ENCODE measurements at places on chromosomes 6 and 20.

DNA sequence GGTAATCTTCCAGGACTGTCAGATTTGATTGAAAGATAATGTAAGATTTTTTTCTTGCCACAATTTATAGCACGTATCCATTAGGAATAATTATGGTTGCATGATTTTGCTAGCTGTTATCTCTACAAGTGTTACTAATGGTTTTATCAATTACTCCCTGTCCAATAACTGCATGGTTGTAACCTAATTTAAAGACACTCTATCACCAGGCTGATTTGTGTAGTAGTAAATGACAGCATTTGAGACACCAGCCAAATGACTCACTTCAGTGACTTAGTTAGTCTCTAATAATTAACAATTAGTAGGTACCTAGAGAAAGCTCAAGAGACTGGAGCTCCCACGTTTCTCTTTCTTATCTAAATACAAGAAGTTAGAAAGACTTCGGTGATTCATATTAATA is 453.8 kb upstream of the POU3F2 start:
- no peak overlapping the region for H3K27ac ChIP-seq
- H3K4me3 ChIP-seq = no peak overlapping the region
- H3K4me1 ChIP-seq = no peaks in the 10 kb centered on the region
- H3K36me3 ChIP-seq = no peaks in the 10 kb centered on the region
- H3K27me3 ChIP-seq = no peaks in the 10 kb centered on the region

- no peak overlapping the region for H3K4me3 ChIP-seq
- H3K4me1 ChIP-seq = no peaks in the 10 kb centered on the region
- H3K36me3 ChIP-seq = no peaks in the 10 kb centered on the region
- H3K27me3 ChIP-seq = no peaks in the 10 kb centered on the region
- H3K27ac ChIP-seq = no peak overlapping the region
These were observed 179.3 kb downstream of the CARMIL1 start for GRCh38 chr6:25458485-25458884.

DNA sequence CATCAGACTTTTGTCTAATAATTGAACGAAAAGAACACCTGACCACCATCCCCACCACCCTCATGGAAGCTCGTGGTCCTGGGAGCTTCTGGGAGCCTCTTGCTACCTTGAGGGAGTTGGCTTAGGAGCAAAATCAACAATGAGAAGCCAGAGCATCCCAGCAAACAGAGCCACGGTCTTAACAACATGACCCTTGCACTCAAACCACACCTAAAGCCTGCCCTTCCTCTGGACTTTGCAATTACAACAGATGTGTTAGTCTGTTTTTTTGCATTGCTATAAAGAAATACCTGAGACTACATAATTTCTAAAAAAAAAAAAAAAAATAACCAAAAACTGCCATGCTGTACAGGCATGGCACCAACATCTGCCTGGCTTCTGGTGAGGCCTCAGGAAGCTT is 9.5 kb upstream of the RBM24 start:
- no peaks in the 10 kb centered on the region for H3K36me3 ChIP-seq
- H3K4me3 ChIP-seq = no peak overlapping the region
- DNase-seq = no peak
- no peaks in the 10 kb centered on the region for H3K4me1 ChIP-seq
- no peak overlapping the region for H3K27ac ChIP-seq

DNA sequence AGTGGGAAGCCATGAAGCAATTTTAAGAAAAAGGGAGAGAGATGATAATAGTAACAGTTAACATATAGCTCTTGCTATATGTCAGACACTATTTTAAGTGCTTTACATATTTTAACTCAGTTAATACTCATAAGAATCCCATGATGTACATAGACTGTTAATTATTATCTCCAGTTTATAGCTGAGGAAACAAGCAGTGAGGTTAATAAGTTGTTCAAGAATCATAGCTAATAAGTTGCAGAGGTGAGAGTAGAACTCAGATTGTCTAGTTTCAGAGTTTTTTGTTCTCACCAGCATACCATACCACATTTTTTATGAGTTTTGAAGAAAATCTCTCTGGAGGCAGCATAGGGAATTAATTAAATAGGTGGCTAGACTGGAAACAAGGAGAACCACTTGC is 144.6 kb upstream of the MMS22L start:
- H3K4me1 ChIP-seq = no peaks in the 10 kb centered on the region
- H3K27ac ChIP-seq = no peak overlapping the region
- no peak overlapping the region for H3K4me3 ChIP-seq
- H3K27me3 ChIP-seq = no peaks in the 10 kb centered on the region

GRCh38 chr6:36809156-36809555 is 30.1 kb downstream of the CPNE5 start:
- no peaks in the 10 kb centered on the region for H3K36me3 ChIP-seq
- no peaks in the 10 kb centered on the region for H3K4me1 ChIP-seq
- no peak for DNase-seq
- H3K27me3 ChIP-seq = no peaks in the 10 kb centered on the region
- no peak overlapping the region for H3K4me3 ChIP-seq
- no peak overlapping the region for H3K27ac ChIP-seq

- H3K4me3 ChIP-seq = no peak overlapping the region
- DNase-seq = no peak
- H3K36me3 ChIP-seq = peaks cover 31% of the 10 kb centered on the region
- no peaks in the 10 kb centered on the region for H3K4me1 ChIP-seq
- no peak overlapping the region for H3K27ac ChIP-seq
These were observed 44.7 kb downstream of the DEK start for GRCh38 chr6:18219591-18219990.

DNA sequence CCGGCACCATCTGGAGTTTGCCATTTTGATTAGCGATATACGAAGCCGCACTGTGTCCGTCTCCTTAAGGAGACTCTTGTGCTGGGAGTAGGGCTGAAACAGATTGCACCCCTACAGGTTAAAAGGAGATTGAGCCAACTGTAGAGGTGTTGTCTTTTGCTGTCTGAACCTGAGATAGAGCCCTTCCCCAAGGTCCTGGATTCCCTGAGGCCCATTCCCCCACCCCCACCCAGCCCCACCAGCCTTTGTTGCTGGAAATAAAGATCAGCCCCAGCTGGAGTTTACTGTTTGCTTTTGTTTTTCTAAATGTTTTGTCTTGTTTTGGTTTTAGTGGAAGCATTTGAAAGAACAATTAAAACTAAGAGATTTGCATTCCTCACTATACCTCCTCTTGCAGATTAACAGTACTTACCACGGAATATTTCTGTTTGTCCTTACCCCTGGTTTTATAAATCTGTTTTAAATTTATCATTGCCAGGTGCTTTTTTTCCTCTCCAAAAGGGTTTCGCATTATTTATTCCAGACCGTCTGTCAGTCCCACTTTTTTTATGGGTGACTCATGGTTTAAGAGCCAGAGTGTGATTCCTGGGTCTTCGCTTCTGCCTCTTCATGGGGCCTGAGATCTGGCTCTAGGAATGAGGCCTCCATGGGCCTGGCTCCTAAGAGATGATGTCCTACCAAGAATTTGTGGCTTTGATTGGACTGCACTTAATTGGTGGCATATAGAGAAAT is 169.2 kb downstream of the DTNBP1 start:
- no peak overlapping the region for H3K27ac ChIP-seq
- peaks cover 37% of the 10 kb centered on the region for H3K36me3 ChIP-seq
- H3K4me1 ChIP-seq = peaks cover 7% of the 10 kb centered on the region
- no peaks in the 10 kb centered on the region for H3K27me3 ChIP-seq
- no peak overlapping the region for H3K4me3 ChIP-seq

DNA sequence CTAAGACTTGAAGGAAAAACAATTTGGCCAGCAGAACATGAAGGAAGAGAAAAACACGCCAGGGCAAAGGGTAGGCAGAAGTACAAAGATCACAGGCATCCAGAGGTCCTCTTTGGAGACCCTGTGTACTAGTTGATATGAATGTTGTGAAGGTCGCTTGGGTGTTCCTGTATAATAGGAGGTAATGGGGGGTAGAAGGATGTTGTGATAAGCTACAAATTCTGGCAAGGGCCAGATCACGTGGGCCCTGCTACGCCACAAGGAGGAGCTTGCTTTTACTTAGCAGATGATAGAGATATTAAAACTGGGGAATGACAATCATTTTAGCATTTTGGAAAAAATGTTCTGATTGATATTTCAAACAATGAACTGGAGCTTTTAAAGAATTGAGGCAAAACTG is 878 bp upstream of the HLA-DMA start:
- H3K27ac ChIP-seq = no peak overlapping the region
- H3K27me3 ChIP-seq = no peaks in the 10 kb centered on the region
- no peak for DNase-seq
- H3K4me1 ChIP-seq = peaks cover 26% of the 10 kb centered on the region
- no peak overlapping the region for H3K4me3 ChIP-seq

- no peak overlapping the region for H3K27ac ChIP-seq
- H3K4me3 ChIP-seq = no peak overlapping the region
- H3K4me1 ChIP-seq = no peaks in the 10 kb centered on the region
- H3K36me3 ChIP-seq = no peaks in the 10 kb centered on the region
- no peak for DNase-seq
- H3K27me3 ChIP-seq = no peaks in the 10 kb centered on the region
These were observed 22.3 kb upstream of the KCNK16 start for GRCh38 chr6:39344821-39345280.

DNA sequence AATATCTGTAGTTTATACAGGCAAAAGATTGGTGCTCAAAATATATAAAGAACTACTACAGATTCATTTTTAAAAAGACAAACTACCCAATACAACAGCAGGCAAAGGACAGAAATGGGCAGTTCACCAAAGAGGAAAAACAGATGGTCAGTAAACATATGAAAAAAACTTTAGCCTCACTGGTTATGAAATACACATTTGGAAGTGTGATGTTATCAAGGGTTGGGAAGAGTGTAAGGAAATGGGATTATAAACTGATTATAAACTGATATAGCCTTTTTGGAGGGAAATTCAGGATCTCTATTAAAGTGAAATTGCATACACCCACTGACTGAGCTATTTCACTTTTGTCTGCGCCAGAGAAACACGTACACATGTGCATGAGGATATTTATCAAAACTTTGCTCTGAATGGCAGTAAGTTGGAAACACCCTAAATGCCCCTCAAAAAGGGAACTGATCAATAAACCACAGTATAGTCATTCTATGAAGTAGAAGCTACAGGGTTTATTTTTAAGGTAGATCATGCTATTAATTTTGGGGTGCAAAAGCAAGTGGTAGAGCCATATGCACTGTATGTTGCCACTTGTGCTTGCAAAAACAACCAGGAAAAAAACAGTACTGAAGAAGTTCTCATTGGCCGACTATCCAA is 32.2 kb upstream of the ARFGEF2 start:
- H3K4me3 ChIP-seq = no peak overlapping the region
- no peak overlapping the region for H3K27ac ChIP-seq
- no peak for DNase-seq
- no peaks in the 10 kb centered on the region for H3K36me3 ChIP-seq
- H3K4me1 ChIP-seq = no peaks in the 10 kb centered on the region

- DNase-seq = no peak
- peaks cover 19% of the 10 kb centered on the region for H3K36me3 ChIP-seq
- peaks cover 5% of the 10 kb centered on the region for H3K27me3 ChIP-seq
- peaks cover 34% of the 10 kb centered on the region for H3K4me1 ChIP-seq
- peak overlapping the region; percentile 37 for H3K4me3 ChIP-seq
These were observed 369 bp upstream of the NSFL1C start for GRCh38 chr20:1467082-1467354.
